ENCODE measurements at places on chromosomes 5 and 9.

GRCh38 chr5:82777106-82777505 lies 300.1 kb downstream of the TMEM167A start:
- no peak for DNase-seq

GRCh38 chr5:63128018-63128417 lies 549.4 kb downstream of the LRRC70 start:
- DNase-seq = no peak

GRCh38 chr5:159844267-159845121 lies 71.8 kb upstream of the ADRA1B start:
- no peak for DNase-seq

- DNase-seq = no peak
Measured at GRCh38 chr9:87564111-87564510, 66.4 kb downstream of the DAPK1 start.

GRCh38 chr5:103456476-103456875 lies 106.1 kb downstream of the NUDT12 start:
- no peak for DNase-seq

DNA sequence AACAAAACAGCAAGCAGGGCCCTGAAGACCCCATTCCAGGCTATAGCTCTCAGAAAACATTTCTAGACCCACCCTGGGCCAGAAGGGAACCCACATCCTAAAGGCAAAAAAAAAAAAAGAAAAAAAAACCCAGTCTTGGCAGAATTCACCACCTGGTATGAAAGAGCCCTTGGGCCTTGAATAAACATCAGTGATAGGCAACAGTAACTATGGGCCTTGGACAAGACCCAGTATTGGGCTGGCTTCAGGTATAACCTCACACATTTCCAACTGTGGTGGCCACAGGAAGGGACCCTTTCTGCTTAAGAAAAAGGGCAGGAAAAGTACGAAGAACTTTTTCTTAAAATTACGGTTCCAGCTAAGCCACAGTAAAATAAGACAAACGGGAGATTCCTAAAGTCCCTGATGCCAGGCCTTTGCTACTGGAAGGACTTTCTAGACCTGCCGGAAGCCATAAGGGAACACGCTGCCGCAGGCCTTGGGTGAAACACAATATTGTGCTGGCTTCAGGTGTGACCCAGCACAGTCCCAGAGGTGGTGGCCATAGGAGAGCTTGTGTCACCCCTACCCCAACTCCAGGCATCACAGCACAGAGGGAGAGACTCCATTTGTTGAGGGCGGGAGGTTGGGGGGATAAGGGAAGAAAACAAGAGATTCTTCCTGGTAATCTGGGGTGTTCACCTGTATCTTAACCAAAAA lies 505.2 kb upstream of the RGMB start:
- DNase-seq = no peak

DNA sequence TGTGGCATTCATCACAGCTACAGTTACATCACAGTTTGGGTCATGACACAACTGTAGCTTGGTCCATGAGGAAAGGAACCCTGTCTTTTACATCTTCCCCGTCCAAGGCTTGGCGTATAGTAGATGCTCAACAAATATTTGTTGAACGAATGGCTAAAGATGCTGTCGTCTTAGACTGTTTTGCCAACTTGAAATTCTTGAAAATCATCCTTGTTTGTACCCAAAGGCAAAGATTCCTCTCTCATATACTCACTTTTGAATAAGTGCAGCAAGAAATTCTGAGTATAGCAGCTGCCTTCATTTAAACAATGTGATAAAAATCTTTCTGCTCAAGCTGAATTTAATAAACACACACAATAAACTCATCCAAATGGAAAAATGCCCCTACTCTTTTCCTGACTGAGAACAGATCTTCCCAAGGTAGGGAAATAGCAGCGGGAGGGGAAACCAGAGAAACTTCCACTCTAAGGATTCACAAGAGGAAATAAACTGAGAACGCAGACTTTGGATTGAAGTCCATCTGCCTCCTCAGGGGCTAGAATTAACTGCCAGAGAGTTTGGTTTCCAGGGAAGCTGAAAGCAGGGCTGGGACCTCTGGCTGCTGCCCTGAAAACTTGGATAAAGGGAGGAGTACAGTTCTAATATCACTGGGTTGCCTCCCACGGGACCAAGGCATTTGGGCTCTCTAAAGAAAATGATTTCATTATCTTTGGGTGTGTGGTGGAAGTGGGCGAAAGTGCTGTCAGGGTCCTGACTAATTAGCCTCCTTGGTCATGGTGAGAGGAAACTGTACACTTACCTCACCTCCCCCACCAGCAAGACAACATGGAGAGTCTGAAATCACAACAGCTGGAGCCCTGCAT lies 99.1 kb downstream of the DPYSL3 start:
- no peak for DNase-seq

- no peak for DNase-seq
Measured at GRCh38 chr5:40414922-40415321, 264.8 kb upstream of the PTGER4 start.

DNA sequence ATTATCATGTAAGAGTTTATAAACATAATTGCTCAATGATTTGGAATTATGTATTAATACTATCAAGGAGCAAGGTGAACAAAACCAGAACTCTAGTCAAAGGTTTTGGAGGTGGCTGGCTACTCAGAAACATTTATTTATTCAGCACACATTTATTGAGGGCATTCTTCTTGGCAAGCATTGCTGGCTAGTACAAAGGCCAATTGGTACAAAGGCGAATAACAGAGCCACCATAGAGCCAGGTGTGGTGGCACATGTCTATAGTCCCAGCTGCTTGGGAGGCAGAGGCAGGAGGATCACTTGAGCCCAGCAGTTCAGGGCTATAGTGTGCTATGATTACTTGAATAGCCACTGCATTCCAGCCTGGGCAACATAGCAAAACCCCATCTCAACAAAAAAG lies 242.1 kb downstream of the CWC27 start:
- no peak for DNase-seq

DNA sequence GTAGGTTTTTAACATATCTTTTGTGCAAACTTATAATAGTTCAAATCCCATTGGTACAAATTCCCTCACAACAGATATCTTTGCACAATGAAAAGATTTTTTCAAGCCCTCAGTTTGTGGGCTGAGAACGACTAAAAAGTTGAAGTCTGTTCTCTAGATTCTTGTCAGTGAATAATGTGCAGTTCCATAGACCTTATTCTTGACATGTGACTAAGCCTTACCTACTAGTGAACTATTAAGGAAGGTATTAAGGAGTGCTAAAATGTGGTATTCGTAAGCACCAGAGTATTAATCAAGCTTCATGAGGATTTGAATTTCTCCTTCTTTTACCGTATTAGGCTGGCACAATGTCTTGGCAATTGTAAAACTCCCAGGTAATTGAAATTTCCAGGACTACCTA lies 205.6 kb upstream of the DMRTA1 start:
- DNase-seq = no peak

- DNase-seq = no peak
Measured at GRCh38 chr9:138117836-138118235, 240.3 kb downstream of the CACNA1B start.

DNA sequence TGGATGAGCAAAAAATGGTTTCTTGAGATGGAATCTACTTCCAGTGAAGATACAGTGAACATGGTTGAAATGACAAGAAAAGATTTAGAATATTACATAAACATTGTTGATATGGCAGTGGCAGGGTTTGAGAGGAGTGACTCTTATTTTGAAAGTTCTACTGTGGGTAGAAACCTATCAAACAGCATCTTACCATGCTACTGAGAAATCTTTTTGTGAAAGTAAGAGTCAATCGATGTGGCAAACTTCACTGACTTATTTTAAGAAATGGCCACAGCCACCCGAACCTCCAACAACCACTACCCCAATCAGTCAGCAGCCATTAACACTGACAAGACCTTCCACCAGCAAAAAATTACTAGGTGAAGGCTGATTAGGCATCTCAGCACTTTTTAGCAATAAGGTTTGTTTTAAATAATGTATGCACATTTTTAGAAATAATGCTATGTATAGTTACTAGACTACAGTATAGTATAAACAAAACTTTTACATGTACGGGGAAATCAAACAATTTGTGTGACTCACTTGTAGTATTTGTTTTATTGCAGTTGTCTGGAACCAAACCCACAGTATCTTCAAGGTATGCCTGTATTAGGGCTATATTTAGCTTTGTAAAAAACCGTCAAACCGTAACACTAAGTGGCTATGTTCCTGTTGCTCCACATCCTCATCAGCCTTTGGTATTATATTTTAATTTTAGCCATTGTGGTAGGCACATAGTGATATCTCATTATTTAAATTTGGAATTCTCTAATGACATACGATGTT lies 30.6 kb upstream of the ADAMTS6 start:
- no peak for DNase-seq

- no peak for DNase-seq
Measured at GRCh38 chr5:56989676-56990075, 37.8 kb upstream of the MIER3 start.

DNA sequence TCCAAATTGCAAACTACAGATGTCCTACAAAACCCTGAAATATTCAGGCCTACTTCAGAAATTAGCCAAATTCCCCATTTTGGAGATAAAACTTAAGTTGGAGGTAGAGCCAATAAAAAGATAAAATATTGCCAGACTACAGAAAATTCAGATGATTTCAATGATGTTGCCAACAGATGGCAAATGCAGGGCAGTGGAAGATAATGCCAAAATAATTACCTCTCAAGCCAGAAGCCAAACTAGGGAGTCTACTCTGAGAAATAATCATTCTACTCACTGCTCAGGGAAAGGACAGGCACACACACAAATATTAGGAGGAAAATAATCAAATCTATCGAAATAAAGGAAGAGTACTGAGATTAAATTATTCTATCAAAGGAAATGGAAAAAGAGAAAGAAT lies 347.5 kb upstream of the CCNG1 start:
- DNase-seq = no peak

- no peak for DNase-seq
Measured at GRCh38 chr9:112971415-112971814, 40.6 kb downstream of the ZNF883 start.
